NCI-H1930 (cell line): ENCODE measurements at places on chromosomes 2 and 18.

GRCh38 chr2:42809819-42810120 lies 17.4 kb upstream of the HAAO start:
- peak; percentile 75 for DNase-seq

- no peak for DNase-seq
Measured at GRCh38 chr18:35467624-35468016, 30.1 kb downstream of the INO80C start.

DNA sequence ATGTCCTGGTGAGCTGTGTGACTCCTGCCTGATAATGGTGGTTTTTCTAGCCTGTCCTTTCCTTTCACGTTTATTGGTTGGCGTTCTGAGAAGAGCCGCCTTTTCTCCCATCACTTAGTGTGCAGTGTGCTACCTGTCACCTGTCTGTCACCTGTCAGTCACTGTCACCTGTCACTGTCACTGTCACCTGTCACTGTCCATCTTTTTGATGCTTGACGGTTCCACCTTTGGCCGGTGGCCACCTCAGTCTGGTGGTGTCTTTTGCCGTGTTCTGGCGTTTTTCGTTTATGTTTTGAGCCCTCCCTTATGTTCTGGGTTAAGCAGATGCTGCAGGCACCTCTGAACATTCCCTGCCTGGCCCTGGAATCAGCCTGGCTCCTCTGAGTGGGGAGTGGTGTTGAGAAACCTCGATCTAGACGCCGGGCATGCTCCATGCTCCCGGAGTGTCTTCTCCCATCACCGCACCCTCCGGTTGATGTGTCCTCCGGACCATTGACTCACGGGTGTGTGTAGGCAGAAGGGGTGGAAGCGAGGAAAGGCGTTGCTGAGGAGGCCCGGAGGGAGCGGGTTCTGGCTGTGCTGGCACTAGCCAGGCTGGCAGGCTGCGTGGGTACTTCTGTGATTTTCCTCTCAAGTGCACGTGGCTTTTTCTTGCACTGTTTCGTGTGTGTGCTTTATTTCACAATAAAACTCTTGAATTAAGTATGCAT lies 20.7 kb downstream of the DTYMK start:
- DNase-seq = no peak

- DNase-seq = no peak
Measured at GRCh38 chr2:199754766-199755165, 96.2 kb downstream of the FTCDNL1 start.

DNA sequence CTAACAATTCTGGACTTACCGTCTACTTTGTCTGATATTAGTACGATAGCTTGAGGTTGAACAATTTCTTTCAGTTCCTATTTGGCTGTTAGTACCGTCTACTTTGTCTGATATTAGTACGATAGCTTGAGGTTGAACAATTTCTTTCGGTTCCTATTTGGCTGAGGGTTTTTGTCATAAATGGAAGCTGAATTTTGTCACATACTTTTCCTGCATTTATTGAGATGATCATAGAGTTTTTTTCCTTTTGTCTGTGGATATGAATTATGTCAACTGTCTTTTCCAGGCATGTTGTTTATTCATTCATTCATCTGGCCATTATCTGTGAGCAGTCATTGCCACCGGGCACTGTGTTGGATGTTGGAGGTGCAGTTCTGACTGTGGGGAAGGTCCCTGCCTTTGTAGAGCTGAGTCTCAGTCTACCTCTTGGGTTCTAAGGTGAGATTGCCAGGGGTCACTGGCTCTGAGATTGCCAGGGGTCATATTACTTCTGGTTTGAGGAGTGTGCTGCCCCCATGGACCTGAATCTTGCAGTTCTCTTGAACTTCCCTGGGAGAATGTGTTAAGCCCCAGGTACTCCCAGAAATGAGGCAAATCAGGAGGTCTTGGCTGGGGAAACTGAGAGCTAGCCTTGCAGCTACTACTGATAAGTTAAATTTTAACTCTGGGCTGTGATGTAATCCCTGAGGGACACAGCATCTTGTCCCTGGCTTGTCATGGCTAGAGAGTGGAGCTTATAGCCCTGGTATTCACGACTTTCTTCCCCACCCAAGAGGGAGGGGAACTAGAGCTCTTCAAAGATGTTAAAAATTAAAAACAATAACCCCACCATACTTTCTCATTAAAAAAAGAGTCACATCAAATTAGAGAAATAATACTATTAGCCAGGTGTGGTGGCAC lies 89.1 kb upstream of the MBOAT2 start:
- no peak for DNase-seq

DNA sequence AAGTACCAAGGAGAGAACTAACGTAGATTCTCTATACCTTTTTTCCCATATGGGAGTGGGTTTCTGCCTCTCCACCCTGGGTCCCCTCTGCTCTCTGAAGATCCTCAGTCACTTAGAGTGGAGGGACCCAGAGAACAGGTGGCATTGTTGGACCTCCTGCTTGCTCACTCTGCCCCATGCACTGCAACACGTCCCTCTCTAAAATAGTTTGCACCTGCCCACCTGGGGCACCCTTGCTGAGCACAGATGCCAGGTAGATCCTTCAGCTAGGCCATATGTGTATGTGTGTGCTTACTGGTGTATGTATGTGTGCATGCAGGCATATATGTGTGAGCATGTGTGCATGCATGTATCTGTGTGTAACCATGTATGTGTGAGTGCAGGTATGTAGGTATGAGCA lies 2.2 kb downstream of the IL36RN start:
- DNase-seq = no peak

DNA sequence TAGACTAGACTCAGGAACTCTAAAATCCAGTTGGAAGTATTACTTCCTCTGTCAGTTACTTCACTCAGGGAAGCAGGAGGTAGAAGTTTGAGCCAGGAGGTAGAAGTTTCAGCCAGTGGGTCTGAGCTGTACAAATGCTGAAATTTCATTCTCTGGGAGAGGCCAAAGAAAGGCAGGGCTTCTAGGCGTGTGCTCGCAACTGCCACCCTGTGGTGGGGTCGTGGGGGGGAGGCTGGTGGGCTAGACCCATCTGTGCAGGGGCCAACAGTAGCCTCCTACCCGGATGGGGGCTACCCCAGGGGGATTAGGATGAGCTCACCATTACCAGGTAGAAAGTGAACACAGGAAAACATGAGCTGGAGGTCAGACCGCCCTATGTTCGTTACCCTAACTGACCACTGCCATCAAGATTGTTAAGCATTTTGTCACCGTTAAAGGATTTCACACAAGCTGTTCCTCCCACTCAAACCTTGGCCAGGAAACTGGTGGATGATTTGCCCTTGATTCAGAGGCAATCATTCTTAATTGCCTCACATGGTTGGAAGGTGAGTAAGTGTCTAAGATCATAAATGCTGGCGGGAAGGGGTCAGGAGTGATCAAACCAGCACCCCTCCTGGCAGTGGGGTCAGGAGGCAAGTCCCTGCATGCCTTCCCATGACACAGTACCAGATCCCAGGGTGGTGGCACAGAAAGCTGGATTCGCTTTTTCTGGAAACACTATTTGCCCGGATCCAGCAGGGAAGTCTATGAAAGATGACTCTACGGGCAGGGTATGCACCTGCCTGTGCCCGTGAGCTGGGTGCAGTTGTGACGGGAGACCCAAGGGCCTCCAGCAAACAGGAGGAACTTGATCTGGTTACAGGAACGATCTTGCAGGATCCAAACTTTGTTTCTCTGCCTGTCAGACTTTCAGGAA lies 5.2 kb upstream of the FHL2 start:
- no peak for DNase-seq

DNA sequence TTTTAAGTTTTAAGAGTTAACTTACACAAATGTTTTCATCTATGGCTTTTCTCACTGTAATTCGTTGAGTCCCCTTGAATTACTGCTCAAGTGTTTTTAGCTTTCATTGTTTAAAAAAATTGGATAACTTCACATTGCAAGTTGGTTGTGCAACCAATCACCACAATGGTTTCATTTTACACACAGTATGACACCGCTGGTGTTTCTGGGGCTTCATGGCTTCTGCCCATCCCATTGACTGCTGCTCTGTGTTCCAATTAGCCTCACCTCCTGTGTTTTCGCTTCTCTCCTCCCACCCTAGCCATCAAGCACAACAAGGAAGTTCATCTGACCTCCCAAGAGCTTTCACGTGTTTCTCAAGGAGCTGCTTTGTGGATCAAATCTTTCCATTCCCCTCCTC lies 199.1 kb upstream of the CHAC2 start:
- no peak for DNase-seq

DNA sequence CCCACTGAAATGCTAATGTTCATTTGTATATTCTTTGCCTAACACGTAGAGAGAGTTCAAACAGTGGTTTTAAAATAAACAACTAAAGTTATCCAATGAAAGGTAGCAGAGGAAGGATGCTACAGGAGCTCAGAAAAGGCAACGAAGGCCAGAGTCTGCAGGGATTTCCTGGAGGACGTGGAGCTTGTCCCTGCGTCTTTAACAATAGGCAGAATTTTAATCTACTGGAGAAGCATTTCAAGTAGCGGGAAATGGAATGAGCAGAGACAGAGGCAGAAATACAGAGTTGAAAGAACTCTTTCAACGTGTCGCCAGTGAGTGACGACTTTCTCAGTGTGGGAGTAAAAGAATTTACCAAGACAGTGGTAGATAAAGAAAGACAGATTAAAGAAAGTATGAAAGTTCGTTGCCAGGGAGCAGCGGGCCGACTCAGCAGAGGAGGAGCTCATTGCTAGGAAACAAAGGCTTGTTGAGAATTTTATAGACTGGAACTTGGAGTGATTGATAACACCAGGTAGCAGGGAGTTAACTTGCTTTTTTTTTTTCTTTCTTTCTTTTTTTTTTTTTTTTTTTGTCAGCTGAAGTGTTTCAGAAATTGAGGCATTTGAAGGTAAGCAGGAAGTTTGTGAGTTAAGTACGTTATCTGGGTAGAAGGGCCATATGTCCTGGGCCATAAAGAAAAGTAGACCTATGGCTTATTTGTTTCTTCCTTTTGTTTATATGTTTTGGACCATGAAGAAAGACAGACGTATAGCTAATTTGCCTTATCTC lies 625 bp upstream of the NBAS start:
- no peak for DNase-seq

GRCh38 chr2:95344656-95345055 lies 47.5 kb downstream of the KCNIP3 start:
- no peak for DNase-seq

- no peak for DNase-seq
Measured at GRCh38 chr18:76643996-76644395, 149.0 kb upstream of the ZNF516 start.

GRCh38 chr18:78411539-78411938 lies 568.1 kb upstream of the SALL3 start:
- no peak for DNase-seq

DNA sequence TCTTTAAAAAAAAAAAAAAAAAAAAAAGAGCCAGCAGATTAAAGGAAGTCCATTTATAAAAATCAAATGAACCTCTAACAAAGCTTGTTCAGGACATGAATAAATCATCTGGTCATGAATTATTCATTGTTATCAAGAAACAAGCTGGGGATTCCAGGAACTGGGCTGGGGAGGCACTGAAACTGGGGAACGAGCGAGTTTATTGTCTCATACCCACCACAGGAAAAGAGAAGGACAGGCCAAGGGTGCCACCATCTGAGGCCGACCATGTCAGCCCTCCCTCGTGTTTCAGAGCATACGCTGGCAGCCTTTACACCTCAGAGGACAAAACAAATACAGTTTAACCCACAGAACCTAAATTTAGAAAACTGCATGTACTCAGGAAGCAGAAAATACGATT lies 164.2 kb downstream of the VWC2L start:
- DNase-seq = no peak

GRCh38 chr2:54161660-54162424 lies 46.4 kb downstream of the ACYP2 start:
- DNase-seq = no peak

DNA sequence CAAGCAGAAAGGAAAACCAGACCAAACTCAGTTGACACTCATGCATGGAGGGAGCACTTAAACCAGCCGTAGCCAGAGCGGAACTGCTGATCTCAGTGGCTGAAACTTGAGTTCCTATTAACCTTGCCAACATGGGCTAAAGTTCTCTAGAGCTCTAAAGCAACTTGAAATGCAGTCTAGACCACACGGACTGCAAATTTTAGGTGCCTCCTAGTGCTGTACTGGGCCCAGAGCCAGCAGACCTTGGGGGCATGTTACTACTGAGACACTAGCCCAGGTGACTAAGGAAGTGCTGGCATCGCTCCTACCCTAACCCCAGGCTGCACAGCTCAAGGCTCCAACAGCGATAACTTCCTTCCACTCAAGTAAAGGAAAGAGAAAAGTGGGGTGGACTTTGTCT lies 236.5 kb downstream of the AKAIN1 start:
- DNase-seq = no peak

- no peak for DNase-seq
Measured at GRCh38 chr18:74577019-74577418, 20.7 kb upstream of the ZNF407 start.

- no peak for DNase-seq
Measured at GRCh38 chr18:34623557-34623956, 86.5 kb upstream of the DTNA start.

DNA sequence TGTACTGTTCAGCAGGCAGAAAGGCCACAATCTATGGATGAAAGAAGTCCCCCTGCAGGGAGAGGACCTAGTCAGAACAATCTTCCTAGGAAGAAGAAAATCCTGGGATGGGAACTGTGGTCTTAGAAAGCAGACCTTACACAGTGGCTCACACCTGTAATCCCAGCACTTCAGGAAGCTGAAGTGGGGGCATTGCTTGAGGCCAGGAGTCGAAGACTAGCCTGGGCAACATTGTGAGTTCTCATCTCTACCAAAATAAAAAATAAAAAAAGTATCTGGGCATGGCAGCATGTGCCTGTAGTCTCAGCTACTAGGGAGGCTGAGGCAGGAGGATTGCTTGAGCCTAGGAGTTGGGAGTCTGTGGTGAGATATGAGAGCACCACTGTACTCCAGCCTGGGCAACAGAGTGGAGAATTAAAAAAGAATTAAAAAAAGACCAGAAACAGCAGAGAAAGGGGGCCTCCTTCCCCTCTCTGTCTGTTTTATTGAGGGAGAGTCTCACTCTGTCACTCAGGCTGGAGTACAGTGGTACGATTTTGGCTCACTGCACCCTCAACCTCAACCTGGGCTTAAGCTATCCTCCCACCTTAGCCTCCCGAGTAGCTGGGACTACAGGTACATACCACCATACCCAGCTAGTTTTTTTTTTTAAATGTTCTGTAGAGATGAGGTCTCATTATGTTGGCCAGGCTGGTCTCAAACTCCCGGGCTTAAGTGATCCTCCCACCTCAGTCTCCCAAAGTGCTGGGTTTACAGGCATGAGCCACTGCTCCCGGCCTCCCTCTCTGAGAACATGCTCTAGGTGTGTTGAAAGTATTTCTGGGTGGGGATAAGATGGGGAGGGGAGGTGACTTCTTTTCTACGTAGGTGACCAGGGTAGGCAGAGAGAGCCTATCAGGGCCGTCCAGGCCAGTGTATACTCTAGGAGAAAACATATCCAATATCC lies 7.4 kb downstream of the RHOB start:
- no peak for DNase-seq

DNA sequence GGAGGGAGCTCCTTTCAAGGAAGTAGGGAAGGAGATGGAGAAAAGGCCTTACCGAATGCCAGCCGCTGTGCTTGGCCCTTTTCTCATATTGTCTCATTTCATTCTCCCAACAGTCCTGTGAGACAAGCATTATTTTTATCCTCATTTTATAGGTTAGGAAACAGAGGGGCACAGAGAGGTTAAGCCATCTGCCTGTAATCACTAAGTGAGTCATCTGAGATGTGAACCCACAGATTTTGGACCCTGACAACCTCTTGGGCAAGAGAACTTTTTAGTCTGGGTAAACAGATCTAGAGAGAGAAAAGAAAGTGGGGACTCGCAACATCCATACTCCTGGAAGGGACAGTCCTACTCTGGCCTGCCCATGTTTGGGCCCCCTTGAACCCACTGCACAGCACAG lies 91.7 kb upstream of the LCLAT1 start:
- no peak for DNase-seq

- no peak for DNase-seq
Measured at GRCh38 chr2:133380991-133381390, 187.3 kb downstream of the NCKAP5 start.

GRCh38 chr2:109481196-109481555 lies 132.6 kb downstream of the SEPTIN10 start:
- no peak for DNase-seq
